ENCODE measurements at places on chromosomes 16 and 17. TPM values are rescaled to one million over a fixed set of nuclear protein-coding genes. Genes with fewer than 3 reads are reported as not detected.

DNA sequence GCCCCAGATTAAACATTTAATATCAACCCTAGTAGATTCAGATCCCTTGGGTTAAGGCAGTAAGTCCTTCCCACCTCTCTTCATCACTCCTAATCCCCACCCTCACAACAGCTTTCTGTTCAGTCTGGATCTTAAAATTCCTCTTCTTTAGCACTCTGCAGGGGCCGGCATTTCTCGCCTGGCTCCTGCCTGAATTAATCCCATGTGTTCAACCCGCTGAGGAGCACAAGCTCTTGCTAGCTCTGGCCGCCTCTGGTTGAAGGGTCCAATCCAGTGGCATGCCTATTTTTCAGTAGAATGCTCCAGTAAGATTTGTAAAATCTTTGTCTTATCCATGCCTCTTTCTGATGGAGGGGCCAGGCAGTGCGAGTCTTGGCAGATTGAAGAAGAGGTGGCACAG, 59.2 kb downstream of the CYB5B start:
- H3K4me1 ChIP-seq = no peaks in the 10 kb centered on the region
- no peaks in the 10 kb centered on the region for H3K27me3 ChIP-seq
- H3K4me3 ChIP-seq = no peak overlapping the region
- peaks cover 4% of the 10 kb centered on the region for H3K36me3 ChIP-seq

DNA sequence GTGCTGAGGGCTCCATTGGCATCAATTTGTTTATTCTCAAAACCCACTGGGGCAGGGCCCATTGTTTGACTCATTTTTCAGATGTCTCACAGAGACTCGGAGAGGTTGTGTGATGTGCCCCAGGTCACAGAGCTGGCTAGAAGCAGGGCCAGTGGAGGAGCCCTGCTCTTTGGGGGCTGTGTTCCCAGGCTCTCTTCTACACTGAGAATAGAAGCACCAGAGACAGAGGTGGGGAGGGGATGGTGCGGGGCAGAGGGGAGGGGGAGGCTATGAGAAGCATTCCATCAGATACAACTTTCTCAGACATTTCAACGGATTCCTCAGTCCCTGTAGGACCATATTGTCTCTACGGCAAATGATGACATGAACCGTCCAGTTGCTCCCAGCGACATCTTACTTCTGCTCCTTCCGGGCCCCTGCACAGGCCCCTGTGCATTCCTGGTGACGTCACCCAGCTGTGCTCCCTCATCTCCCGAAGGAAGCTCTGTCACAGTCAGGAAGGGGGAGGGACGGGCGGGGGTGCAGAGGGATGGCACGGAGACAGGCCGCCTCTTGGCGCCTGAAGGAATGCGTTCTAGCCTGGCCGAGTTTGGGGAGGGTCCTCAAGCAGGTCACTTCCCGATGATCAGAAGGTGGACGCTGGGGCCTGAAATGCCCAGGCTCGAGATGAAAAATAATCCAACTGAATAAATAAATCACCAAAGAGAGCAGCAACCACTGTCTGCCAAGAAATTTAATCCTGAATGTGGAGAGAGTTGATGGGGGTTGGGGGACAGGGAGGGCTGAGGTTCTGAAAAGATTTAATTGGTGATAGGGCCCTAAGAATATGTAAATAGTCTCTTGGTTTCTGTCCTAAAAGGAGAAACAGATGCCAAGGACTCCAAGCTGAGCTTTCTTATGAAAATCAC, 114.1 kb downstream of the NOG start:
- H3K4me3 ChIP-seq = no peak overlapping the region
- DNase-seq = no peak
- no peaks in the 10 kb centered on the region for H3K36me3 ChIP-seq
- H3K27ac ChIP-seq = no peak overlapping the region
- no peaks in the 10 kb centered on the region for H3K4me1 ChIP-seq

Gene CCDC40
- total RNA-seq = not detected

Gene NFAT5
- total RNA-seq = 17.5 TPM

DNA sequence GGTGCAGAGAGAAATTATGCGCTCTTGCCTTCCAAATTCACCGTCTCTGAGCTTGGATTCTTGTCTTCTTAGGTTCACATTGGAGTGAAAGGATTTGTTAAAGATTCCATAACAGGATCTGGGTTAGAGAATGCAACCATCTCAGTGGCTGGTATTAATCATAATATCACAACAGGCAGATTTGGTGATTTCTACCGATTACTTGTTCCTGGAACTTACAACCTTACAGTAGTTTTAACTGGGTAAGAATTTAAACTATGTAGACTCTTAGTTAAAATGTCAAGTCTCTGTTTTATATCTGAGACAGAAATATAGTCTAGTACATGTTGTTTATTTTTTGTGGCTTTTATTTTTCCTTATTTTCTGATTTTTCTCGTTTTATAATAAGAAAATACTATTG, 42.9 kb downstream of the CPD start:
- H3K4me3 ChIP-seq = no peak overlapping the region
- DNase-seq = no peak
- H3K27me3 ChIP-seq = no peaks in the 10 kb centered on the region

Gene TNK1
- total RNA-seq = 2.6 TPM
